ENCODE measurements at places on chromosomes 4 and X. TPM values are rescaled to one million over a fixed set of nuclear protein-coding genes. Genes with fewer than 3 reads are reported as not detected.

The RHOH gene
- total RNA-seq = 7.9 TPM

The ARMCX5 gene
- 13.5 TPM for total RNA-seq

The UGT2B17 gene
- total RNA-seq = 4.9 TPM

The NAP1L5 gene
- total RNA-seq = 8.5 TPM

The XPNPEP2 gene
- total RNA-seq = 2.0 TPM

The FAM47A gene
- not detected for total RNA-seq

The RUFY3 gene
- 46.6 TPM for total RNA-seq

The SYP gene
- 1.9 TPM for total RNA-seq

The NHS gene
- 5.6 TPM for total RNA-seq

The ZNF595 gene
- total RNA-seq = 17.6 TPM

The BGN gene
- 204 TPM for total RNA-seq

The PHOX2B gene
- 0.26 TPM for total RNA-seq

The TKTL2 gene
- not detected for total RNA-seq

The NPY1R gene
- total RNA-seq = 6.3 TPM

The XG gene
- 3.9 TPM for total RNA-seq

The CFAP47 gene
- 0.17 TPM for total RNA-seq

The FAM90A26 gene
- total RNA-seq = not detected

The ADH6 gene
- 36.3 TPM for total RNA-seq

The MAGEB10 gene
- total RNA-seq = not detected

The PDZD4 gene
- 15.1 TPM for total RNA-seq

The ADAM29 gene
- total RNA-seq = not detected

The SORCS2 gene
- 1.7 TPM for total RNA-seq
